ENCODE measurements at places on chromosomes 6 and 20.

DNA sequence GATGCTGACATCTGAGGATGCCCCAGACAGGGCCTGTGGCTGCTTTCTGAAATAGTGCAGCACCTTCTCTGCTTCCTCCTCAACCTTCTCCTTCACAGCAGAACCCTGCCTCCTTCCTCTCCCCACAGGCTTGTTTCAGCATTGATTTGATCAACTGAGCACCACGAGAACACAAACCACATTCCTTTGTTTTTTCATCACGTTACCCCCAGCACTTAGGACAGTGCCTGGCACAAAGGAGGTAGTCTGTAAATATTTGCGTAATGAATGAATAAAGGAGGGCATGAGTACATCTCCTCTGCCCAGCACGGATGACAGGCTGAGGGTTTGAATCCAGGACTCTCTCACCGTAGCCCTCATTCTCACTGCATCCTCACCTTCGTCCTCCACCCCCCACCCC lies 21.3 kb upstream of the WFDC2 start:
- DNase-seq: no peak

GRCh38 chr20:24465730-24466129 lies 3.7 kb upstream of the SYNDIG1 start:
- DNase-seq: no peak

GRCh38 chr20:62269871-62270270 lies 31.6 kb downstream of the OSBPL2 start:
- no peak for DNase-seq

GRCh38 chr6:107712665-107713551 lies 111.2 kb downstream of the SCML4 start:
- peak; percentile 40 for DNase-seq

- DNase-seq: no peak
Observed at GRCh38 chr6:163955096-163955495, 540.6 kb downstream of the QKI start.

GRCh38 chr6:77447254-77447653 lies 16.0 kb downstream of the HTR1B start:
- no peak for DNase-seq

GRCh38 chr6:126753606-126754005 lies 364.9 kb upstream of the RSPO3 start:
- no peak for DNase-seq

- peak; percentile 34 for DNase-seq
Observed at GRCh38 chr6:36131511-36132245, 1.4 kb downstream of the MAPK13 start.

GRCh38 chr6:150293423-150294173 lies 75.2 kb upstream of the IYD start:
- DNase-seq: no peak

DNA sequence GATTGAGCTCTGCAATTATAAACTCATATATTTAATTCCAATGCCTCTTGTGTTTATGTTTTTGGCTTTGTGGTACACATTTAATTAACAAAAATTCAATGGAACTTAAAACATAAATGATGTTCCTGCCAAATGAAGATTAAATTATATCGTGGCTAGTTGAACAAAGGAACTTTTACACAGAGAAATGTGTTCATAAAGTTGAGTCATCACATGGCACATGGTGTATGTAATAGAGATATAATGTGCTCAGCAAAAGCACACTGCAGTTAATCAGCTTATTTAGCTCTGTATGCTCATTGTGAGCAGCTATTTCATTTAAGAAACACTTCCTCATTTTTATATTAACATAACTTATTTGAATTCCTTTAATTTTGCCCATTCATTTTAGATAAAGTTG lies 1295.6 kb upstream of the CITED2 start:
- DNase-seq: no peak

DNA sequence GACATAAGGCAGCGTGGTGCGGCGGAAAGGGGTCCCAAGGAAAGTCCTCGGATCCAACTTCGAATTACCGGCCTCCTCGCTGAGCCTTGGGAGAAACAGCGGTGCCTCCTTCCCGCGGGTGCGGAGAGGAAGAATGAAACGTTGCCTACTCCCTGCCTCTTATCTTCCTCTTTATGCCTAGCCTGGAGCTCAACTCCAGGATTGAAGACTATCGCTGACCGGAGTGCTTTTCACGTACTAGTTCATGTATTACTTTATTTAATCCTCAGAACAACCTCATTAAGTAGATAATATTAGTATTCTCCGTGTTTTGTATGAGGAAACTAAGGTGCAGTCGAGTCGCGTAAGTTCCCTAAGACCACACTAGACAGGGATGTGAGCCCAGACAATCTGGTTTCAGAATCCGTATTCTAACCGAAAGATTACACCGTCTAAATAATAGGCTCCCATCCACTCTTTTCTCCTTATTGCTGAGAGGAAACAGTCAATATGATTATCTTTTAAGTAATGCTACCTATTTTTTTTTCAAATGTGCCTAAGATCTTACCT lies 793 bp upstream of the PDSS2 start:
- DNase-seq: no peak

DNA sequence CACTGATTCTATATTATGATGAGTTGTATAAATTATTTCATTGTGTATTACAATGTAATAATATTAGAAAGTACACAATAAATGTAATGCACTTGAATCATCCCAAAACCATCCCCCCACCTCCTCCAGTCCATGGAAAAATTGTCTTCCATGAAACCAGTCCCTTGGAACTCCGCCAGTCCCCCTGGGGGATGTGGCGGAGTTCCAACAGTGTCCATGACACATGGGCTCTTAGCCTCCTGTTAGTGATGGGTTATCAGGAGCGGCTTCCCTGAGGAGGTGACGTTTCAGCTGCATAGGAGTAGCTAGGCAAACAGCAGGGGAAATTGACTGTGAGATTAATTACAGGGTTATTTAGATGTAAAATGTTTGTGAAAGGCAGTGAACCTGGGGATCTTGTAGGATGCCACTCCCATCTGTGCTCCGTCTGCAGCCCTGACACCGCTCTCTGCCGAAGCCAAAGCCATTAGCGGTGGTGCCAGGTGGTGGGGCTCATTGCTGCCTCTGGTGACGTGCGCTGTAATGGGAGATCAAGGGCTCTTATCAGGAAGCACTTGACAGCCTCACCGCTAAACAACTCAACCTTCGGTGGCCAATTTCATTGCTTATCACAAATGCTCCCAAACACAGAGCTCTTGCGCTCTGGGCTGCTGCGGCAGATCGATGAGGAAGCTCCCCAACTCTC lies 81.6 kb upstream of the MC3R start:
- DNase-seq: no peak

DNA sequence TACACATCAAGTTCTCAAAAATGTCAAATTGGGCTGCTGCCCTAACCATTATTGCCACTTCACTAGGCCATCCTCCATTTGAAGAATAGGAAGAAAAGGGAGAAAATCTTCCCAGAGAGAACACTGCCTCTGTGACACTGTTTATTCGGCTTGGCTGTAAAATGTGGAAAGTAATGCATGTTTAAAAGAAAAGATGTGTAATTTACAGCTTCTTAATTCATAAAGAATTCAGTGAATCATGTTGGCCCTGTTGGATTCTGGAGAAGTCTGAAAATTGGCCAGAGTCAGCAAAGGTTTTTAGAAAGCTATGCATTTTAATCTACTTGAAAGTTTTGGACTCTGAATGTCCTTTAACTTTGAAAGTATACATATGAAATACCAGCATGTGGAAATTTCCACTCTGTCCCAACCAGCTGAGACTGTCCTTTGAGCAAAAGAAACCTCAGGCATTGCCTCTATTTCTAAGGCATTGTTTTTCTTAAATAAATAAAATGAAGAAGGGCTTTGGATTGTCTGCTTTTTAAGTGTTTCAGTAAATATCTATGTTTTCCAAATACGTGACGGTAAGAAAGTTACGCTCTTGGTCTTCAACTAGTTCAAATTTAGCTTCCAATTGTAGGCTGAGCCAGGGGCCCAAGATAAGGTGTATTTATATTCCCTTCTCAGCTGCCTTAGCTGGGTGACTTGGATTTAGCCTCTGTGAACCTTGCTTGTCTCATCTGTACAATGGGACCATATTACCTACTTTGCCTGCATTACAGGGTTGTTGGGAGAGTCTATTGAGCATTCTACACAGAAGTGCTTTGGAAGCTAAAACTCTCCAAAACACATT lies 222.2 kb downstream of the UST start:
- DNase-seq: no peak

DNA sequence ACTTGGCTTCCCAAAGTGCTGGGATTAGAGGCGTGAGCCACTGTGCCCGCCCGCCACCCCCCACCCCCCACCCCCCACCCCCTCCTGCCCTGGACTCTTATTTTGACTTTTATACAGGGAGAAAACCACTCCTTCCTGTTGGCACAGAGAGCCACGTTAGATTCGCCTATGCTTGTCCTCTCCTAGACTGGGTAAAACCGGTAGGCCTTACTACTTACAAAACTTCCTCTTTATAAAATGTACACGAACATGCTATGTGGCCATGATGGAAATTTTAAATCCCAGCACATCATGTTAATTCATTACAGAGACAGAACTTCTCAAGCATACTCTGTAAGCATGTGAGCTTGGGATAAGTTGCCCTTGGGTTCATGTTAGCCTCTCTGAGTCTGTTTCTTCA lies 124.2 kb downstream of the SLC24A3 start:
- DNase-seq: no peak

DNA sequence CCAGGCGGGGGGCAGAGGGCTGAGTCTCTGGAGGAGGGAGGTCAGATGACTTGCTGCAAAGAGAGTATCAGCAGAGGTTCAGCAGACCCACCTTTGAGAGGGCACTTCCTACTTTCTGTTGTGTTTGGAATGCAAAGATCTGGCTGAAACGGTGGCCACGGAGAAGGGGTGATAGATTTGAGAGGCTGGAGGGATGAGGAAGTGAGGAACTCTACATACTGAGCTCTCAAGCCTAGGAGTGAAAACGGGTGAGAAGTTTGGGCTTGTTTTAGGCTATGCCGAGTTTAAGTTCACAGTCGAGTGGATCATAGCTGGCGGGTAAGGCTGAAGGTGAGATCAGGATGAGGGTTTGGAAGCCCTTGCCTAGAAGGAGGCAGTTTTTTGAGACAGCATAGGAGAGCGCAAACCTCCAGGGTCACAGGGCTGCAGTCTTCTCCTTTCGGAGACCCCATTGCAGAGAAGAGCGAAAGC lies 477 bp upstream of the ITPA start:
- no peak for DNase-seq

DNA sequence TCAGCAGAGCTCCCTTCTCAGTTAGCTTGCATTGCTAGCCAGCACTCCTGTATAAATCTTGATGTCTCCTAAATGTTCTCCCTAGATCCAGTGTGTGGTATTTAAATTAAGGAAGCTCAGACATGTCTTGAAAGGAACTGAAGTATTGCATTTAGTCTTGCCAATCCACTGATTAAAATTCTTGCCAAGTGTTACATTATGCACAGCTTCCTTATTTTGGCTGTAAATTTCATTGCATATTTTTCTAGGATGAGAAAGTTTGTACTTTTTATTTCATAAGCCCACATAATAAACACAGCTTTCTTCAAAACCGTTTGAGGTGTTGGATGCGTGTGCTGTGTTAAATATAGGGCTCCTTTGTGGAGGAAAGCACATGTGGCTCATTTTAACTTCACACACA lies 329.8 kb upstream of the FLRT3 start:
- no peak for DNase-seq

DNA sequence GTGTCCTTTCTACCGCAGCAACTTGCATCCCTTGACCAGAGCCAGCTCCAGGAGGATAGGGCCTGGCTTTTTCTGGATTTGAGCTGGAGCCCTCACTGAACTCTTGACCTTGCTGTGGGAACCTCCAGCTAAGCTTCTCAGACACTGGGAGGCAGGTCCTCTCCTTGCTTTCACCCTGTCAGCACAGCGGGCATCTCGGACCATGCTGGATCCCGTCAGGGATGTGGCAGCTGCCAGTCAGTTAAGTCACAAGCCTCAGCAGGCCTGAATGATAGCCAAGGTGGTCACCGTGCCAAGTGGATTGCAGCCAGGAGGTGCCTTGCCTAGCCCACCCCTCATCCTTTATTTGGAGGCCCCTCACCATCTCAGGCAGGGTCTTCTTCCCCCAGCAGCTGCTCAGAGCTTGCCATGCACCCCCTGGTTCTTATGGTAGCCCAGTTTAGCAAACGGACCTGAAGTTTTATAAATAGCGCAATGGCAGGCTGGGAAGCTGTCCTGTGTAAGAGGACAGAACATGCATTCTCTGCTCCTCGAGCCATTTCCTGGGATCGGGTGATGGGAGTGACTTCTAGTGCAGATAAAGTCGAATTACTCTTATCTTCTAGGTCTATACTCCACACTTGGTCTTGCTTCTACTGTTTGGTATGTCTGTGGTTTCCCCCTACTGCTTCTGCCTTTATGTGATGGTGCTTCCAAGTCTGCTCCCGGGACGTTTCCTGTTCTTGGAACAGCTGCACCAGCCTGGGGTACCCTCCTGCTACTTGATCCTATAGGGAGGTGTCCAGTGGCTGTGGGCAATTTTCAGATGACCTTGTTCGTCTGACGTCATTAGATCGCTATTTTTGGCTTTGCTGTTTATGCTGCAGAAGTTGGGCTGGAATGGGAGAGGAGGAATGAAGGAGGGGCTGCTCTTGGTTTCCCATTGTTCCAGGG lies 7.1 kb upstream of the MYLK2 start:
- no peak for DNase-seq

DNA sequence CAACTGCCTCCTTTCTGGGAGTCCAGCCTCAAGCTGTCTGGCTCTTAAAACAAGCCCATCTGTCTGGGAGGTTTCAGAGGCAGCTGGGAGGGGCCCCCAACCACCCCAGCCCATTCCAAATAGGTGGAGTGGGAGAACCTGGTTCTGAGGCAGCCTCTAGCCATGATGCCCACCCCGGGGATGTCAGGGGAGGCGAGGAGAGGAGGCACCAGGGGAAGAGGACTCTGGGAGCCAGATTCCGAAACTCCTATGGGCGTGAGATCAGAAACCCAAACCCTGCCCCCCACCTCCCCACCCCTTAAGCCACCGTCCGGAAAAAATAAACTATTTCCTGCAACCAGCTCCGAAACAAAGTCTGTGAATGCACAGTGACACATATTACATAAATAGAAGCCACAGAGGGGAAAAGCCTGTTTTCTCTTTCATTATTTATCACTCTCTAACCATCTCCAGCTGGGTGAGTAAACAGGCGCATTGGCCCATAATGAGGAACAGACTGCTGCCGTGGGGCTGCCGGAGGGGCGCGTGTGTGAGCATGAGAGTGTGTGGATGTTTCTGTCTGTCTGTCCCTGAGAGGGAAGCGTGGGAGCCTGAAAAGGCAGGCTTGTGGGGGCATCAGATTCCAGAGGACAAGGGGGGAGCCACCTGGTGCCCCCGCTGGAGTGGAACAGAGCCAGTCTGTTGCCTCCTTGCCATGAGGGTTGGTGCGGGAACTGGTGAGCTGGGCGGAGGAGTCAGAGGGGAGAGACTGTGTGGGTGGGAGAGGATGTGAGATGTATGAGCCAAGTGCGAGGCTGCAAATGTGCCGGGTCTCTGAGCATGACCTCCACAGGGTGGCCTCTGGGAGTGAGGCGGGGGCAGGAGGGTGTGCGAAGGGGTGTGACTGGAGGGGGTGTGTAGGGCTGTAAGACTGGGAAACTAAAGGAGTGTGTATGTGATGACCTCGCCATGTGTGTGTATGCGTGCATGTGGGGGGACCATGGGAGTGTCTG lies 14.3 kb upstream of the FOXP4 start:
- peak; percentile 63 for DNase-seq
